ENCODE measurements at places on chromosomes 3 and 15.
A peak's percentile ranks its signal among the peaks of the same experiment; 100 is the strongest.

- DNase-seq = peak; percentile 35
Observed at GRCh38 chr3:47163169-47164006, 525 bp downstream of the SETD2 start.

DNA sequence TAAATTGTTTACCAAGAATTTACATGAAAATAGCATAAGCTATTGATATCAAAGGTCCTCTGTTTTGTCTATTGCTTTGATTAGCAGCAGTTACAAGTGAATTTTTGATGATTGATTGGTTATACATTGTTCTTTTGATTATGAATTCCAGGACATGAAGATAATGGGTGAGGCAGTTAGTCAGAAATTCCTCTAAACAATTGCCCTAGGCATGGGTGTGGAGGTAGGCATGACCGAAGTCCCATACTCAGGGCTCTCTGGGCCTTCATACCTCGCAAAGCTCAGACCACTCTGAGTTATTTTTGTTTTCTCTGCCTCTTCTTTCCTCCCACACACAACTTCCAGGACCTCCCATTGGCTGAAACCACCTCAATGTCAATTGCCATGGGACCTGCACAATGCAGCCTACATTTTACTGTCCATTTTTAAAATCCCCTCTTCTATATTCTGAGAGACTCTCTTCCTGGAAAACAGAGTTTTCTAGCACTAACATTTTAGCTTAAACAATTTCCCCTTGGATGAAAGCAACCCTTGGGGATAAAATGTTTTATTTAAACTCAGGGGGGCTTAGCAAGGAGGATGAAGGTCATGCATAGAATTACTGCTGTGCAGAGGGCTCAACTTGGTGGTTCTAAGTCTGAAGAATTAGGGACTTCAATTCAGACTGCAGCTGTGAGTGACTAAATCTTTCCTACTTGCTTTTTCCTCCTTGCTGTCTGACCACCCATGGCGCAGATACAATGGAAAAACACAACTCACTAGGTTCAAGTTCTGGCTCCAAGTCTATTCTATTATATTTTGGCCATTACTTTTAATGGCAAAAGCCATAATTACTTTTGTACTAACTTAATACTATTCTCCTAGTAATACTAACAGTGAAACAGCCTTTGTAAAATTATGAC is 594.8 kb downstream of the NTRK3 start:
- DNase-seq = no peak

GRCh38 chr3:133136114-133137041 is 98.2 kb downstream of the TMEM108 start:
- peak; percentile 84 for DNase-seq

GRCh38 chr3:52600258-52600657 is 63.9 kb downstream of the UQCC5 start:
- no peak for DNase-seq

DNA sequence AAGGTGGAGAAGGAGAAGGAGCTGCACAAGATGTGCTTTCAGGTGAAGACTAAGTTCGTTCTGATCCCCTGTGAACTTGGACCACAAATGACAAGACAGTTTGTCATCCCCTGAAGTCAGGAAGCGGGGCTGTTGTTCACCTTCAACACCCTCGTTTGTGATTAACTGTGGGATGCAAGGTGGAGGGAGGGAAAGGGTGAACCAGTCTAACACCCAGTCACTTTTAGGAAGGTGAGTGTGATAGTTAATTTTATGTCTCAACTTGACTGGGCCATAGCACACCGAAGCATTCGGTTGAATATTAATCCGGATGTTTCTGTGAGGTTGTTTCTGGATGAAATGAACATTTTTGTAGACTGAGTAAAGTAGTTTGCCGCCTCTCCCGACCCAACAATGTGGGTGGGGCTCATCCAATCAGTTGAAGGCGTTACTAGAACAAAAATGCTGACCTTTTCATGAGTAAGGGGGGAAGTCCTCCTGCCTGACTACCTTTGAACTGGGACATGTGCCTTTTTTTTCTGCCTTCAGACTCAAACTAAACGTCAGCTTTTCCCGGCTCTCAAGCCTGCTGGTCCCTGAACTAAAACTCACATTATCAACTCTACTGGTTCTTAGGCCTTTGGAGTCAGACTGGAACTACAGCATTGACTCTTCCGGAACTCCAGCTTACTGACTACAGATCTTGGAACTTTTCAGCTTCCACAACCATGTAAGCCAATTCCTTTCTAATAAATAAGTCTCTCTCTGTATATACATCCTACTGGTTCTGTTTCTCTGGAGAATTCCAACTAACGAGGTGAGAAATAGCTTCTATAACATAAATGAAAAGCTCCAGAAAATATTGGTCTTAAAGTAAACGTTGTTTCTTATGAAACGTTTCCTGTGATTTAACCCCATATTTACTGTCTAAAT is 264.0 kb upstream of the SLITRK3 start:
- DNase-seq = no peak

DNA sequence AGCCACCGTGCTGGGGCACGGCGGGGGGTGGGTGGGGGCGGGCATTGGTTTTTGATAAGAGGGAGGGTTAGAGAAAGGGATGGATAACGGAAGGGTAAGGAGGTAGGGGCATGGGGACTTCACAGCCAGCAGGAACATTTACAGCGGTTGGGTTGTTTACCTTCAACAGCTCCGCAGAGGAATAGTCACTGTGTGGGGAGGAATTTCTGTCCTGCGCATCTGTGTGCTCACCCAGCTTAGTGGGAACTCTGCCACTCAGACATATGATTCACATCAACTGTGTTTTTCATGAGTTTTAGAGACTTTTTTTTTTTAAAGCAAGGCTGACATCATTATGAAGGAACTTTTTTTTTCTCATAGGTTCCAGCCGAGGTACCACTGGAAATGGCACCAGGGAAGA is 19.6 kb downstream of the CHRD start:
- no peak for DNase-seq

GRCh38 chr3:104556372-104557078 is 810.2 kb upstream of the ALCAM start:
- DNase-seq = no peak

- peak; percentile 66 for DNase-seq
Observed at GRCh38 chr15:27017168-27017809, 46.3 kb downstream of the GABRG3 start.

GRCh38 chr3:164155400-164155799 is 922.9 kb downstream of the SI start:
- no peak for DNase-seq

DNA sequence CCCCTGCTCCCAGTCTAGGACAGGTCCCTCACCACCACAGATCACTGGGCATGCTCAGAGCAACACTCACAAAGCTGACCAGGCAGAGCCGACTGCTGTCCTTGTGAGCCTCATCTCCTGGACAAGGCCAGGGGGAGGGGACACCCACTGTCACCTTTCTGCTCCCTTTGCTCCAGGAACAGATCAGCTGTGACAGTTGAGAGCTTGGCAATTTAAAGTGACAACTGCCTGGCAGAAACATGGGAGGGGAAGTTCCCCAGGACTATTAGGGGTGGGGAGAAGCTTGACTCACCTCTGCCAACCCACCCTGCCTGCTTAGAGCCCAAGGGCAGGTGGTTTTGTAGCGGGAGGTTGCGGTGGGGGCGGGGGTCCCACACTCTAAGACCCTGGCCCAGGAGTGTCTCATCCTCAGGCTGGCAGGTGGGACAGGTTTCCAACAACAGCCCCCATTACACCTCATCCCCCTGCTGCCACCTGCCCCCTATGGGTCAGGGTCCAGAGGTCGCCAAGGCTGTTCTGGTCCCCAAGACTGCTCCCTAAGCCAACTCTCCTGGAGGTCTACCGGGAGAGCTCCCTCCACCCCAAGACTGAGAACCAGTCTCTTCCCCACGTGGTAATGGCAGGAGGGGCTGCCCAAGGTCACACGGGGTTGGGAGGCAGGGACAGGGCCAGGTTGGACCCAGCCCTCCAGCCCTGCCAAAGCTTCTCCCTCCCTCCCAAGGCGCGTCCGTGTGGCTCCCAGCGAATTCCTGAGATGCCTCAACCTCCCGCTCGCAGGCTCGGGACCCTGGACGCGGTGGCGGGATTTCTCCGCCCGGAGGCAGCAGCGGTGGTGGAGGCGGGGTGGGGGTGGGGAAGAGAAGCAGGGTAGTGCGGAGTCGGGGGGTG is 80.4 kb downstream of the IQSEC1 start:
- DNase-seq = no peak

- DNase-seq = no peak
Observed at GRCh38 chr15:89912674-89913396, at the start of gene ARPIN. Gene ARPIN (minus strand): TSS chr15:89912952. CDS start chr15:89912835, 117 bp downstream.

GRCh38 chr3:136939489-136939888 is 18.3 kb upstream of the IL20RB start:
- DNase-seq = no peak

DNA sequence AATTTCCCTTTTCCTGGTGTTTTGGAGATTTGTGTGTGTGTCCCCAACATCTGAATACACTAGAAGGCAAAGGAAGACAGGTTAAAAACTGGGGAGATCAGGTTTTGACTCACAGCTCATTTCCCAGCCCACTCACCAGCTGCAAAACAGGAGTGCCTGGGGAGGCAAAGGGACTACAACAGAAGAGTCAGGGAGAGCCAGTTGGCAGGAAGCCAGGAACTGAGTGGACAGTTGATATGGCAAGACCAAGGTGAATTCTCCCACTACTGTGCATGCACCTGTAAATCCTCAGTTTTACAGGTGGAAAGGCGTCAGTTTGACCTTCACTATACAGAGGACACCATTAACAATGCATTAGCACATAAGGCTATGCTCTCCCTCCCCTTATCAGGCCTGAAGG is 901.5 kb upstream of the SEMA6D start:
- DNase-seq = peak; percentile 62

All from COR-L47 (cell line).